ENCODE measurements at places on chromosomes 6 and 20. TPM values are rescaled to one million over a fixed set of nuclear protein-coding genes. Genes with fewer than 3 reads are reported as not detected.
A peak's percentile ranks its signal among the peaks of the same experiment; 100 is the strongest.

DNA sequence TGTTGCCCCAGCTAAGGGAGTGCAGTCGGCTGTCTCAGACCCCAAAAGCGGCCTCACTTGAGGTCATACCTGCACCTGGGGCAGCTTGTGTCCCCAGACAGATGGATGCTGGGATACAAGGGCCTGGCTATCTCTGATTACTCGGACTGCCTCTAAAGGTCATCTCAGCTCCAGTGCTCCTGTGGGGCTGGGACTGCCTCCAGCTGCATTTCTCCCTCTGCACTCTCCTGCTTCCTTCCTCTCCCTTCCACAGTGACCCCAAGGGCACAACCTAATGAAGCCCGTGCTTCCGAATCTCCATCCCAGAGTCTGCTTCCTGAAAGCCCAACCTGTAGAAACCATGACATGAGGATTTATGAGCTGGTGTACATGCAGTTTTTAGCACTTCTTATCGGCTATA, 22.8 kb upstream of the OCSTAMP start:
- DNase-seq, result no peak

Gene SF3B5
- 131 TPM for total RNA-seq

- peak; percentile 74 for DNase-seq
Observed at GRCh38 chr20:1934721-1935573, 39.7 kb downstream of the SIRPA start.

Gene ZC3H12D
- 0.25 TPM for total RNA-seq

GRCh38 chr20:11057624-11058023, 383.8 kb upstream of the JAG1 start:
- no peak for DNase-seq

DNA sequence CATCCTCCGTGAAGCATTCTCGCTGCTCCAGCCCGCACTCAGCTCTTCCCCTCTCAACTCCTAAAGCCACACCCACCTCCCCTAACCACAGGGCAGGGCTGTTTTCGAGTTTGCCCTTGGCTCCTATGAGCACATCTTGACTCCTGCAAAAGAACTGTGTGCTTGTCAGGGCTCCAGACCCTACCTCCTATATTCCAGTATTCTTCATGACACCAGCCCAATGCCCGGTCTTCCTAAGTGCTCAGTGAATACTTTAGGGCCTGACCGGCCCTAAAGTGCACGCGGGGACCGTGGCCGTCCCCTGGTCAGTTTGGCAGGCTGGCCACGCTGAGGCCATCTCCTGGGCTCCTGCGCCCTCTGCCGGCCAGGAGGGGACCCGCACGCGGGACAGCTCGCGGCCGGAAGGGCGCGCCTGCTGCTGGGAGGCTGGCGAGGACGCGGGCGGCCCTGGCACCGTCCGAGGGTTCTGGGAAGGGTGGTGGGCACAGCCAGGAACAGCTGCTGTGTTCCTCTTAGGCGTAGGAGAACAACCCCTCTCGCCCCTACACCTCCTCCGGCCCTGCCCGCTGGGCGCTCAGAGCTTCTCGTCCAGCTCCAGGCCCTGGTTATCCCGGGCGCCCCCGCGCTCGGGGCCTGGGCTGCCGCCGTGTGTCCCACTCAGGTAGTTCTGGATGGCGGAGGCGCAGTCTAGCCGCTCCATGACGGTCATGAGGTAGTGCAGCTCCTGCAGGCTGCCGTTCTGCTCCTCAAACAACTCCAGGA, 11.0 kb downstream of the UNC5CL start:
- peak; percentile 89 for DNase-seq

DNA sequence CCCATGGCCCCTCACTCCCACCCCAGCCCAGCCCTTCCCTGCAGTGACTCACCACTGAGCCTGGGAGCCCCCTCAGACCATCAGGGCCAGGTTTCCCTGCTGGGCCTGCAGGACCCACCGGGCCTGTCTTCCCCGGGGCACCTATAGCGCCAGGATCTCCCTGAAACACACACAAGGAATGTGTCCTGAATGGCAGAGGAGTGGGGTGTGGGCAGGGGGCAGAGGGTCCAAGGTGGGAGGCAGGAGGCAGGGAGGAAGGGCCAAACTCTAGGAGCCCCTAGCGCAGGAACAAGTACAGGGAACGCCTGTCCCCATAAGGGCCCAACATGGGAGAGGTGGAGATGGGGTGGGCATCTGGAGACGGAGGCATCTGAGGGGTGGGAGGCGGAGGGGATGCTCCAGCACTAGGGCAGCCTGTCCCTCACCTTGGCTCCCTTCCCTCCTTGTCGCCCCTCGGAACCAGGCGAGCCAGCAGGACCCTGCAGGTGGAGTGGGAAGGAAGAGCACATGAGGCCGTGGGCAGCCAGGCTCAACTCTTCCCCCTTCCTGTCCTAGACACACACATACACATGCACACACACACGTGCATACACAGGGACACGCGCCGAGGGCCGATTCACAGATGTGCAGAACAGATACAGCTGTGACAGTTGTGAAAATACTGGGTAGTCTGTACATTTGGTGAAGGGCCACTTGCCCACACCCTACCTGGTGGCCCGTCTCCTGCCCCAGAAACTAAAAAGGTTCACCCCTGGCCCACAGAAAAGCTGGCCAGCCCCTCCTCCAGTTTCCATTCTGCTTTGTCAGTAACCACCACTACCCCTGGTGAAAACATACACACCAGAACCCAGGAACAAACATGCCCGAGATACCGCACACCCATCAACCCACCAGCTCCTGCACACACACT, 24.6 kb downstream of the COL11A2 start:
- DNase-seq, result no peak

GRCh38 chr6:117617210-117618035, 15.1 kb upstream of the GOPC start:
- DNase-seq, result no peak

Gene ARMC2
- 14.0 TPM for total RNA-seq

- DNase-seq, result no peak
Observed at GRCh38 chr6:50093938-50094272, 44.2 kb upstream of the DEFB112 start.

Gene HCRTR2
- total RNA-seq, result not detected

Gene PAK5
- not detected for total RNA-seq

GRCh38 chr6:79964607-79965081, 17.3 kb upstream of the ELOVL4 start:
- no peak for DNase-seq

- DNase-seq, result no peak
Observed at GRCh38 chr6:168968228-168968627, 285.4 kb downstream of the THBS2 start.

Gene ZBTB12
- 3.5 TPM for total RNA-seq

- DNase-seq, result no peak
Observed at GRCh38 chr6:154301839-154302752, 54.5 kb downstream of the IPCEF1 start.

- DNase-seq, result no peak
Observed at GRCh38 chr20:2871661-2872458, 1.4 kb upstream of the PTPRA start.

DNA sequence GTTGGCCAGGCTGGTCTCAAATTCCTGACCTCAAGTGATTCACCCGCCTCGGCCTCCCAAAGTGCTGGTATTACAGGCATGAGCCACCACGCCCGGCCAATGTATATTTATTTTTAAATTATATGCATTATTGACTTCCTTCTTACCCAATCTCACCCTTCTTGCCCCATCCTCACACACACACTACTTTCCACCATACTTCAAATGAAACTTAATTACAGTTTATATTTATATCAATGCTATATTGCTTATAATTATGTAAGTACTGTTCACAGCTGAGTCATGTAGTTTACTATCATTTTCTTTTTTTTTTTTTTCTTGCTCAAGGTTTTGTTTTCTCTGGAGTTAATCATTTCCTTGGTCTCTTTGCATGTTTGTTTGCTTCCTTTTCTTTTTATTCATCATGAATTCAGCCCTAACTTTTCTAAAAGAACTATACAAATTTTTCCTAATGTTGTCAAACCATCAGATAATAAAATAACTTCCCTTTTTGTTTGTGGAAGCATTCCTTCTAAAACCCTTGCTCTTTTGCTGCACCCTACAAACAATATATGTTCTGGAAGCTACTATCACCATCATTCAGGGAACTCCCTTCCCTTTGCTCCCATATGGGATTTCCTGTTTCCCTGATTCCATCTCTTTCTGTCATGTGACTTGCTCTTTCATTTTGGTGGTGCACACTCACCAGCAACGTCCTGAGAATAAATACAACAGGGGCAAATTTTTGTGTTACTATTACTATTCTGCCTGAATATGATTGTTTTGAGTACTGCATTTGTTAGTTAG, 201.7 kb upstream of the SASH1 start:
- DNase-seq, result no peak

Gene BFSP1
- total RNA-seq, result 0.66 TPM

DNA sequence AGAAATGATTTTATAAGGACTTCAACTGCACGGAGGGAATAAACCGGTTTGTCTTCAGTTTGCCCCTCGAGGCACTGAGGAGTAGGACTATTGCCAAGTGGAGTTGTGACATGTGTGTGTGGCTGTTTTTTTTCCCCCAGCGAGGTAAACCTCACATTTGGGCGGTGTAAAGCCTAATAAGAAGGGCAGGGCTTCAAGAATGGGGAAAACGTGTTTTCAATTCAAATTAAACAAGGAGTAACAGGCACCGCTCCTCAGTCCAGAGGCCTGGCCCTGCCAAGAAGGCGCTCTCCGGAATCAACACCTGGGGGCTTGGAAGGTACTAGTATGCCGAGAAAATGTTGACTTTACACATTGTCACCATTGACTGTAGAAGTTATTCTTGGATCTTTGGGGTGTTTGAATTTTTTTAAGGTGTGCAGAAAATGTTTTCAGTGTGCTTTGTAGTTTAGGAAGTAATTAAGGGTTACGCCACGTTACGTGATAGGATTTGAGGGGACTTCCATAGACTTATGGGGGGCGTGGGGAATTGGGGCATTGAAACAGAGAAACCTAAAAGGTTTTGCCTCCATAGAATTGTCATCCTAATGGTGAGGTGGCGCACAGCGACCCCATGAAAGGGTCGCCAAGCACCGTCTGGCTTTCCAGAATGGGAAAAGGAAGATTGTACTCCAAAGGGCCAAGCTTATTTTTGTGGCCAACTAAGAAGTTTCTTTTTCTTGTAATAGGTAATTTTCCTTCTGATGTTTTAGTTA, 791 bp downstream of the ADGRG6 start:
- no peak for DNase-seq

- no peak for DNase-seq
Observed at GRCh38 chr20:49982072-49982345, 771 bp upstream of the SNAI1 start.

Gene ACTL10
- 0.22 TPM for total RNA-seq

Gene TSPO2
- not detected for total RNA-seq

Measured in left ventricle myocardium inferior (tissue), 1 donor.